ENCODE measurements at places on chromosomes 4 and X. TPM values are rescaled to one million over a fixed set of nuclear protein-coding genes. Genes with fewer than 3 reads are reported as not detected.

The SPANXB1 gene
- not detected for polyA plus RNA-seq

The OTC gene
- polyA plus RNA-seq, result not detected

The ITGB1BP2 gene
- 1.3 TPM for polyA plus RNA-seq

The WFS1 gene
- polyA plus RNA-seq, result 6.2 TPM

The ENPEP gene
- polyA plus RNA-seq, result 0.40 TPM

The AFM gene
- polyA plus RNA-seq, result 0.81 TPM

The FAT4 gene
- 0.56 TPM for polyA plus RNA-seq

The ASB5 gene
- 2.2 TPM for polyA plus RNA-seq

The TMPRSS11F gene
- not detected for polyA plus RNA-seq

The LCORL gene
- polyA plus RNA-seq, result 4.1 TPM

The NXF2 gene
- not detected for polyA plus RNA-seq
